ENCODE measurements at places on chromosomes 16 and 17.

DNA sequence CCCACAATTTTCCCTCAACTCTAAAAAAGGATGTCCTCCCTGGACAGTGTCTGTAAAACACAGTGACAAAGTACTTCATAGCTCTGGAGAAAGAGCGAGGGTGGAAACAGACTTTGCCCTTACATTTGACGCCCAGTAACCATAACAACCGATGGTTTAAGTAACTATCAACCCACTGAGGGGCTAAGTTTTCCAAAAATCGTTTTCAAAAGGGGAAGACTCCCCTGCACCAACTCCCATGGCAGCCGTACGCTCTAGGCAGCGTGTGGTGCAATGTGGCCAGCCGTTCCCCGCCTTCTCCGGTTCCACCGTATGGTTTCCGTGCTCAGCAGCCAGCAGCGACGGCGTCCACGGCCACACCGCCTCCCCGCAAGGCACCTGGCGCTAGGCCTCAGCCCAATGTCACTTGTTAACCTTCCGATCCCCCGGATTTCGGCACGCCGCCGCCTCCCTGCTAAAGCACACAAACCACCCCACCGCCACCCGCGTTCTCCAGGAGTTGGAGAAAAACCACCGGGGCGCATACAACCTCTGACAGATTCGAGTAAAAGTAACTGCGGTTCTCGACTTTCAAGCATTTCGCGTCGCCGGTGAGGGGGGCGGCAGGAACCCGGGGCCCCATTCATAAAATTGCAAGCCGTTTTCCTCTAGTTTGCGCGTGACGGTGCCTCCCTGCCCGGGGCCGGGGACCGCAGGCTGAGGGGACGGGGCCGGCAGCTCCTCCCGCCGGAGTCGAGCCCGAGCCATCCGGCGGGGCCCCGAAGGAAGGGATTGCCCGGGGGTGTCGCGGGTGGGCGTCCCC lies 661 bp downstream of the TEX2 start:
- DNase-seq, result peak; percentile 15

DNA sequence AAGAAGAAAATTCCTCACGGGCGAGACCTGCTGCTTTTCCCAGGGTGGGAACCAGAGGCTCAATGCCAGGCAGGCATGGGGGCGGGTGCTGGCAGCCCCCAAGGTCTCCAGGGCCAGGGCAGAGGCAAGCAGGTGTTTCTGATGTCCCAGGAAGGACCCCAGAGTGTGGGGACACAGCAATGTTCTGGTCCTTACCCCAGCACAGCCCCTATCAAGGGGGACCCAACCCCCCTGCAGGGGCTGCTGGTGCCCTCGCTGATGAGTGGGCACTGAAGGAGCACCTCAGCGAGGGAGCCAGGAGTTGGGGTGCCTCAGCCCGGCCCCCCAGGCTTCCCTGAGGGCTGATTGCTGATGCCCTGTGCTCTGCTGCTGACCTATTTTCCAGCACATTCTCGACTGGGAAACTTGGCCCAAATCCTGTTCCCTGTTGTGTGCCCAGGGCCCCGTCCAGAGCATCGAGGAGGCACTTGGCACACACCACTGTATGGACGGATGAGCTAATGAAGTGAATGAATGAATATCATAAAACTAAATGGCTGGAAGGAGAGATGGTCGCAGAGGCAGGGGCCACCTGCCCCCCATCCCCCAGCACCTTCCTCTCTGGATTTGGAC lies 2.8 kb downstream of the DBNDD1 start:
- no peak for DNase-seq

DNA sequence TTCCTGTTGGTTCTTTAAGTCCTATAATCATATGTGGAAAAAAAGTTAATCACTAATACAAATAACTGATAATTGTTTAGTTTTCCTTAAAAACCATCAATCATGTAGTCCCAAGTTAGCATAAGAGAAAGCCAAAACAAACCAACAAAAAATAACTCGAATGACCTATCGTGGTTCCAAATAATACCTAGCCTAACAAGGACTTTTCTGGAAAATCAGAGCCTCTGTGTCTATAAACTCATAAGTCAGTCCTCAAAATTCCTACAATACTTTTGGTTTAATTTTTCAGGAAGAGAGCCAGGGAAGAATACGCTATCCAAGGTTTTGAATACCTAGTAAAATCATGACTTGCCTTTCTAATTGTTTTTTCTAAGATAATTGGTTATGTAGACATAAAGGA lies 975.3 kb upstream of the SOX9 start:
- DNase-seq, result no peak

DNA sequence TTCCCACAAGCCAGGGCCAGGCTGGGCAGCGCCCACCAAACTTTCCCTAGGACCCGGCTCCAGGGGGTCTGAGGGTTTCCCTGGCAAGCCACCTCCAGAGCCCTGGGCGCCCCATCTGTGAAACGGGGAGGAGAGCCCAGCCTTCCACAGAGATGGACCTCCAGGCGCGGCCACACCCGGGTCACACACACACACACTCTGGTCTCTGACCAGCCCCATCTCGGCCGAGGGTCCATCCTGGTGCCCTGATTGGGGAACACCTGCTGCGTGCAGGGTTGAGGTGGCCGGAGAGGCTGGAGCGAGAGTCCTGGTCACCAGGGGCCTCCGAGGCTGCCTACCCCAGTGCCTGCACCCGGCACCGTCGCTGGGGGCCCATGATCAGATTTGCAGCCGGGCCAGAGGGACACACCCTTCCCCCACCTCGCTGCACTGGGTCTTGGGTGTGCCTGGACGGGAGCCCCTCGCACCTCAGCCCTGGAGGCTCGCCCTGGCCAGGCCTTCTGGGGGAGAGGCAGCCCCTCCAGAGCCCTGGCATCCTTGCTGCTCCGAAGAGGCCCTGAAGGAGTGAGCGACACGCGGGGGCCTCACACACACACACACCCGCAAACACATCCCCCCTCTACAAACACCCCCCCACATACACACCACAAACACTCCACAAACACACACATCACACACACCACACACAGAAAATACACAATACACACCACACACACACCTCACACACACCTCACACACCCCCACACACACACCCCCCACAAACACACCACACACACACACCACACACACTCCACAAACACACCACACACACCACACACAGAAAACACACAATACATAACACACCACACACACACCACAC lies 29.7 kb downstream of the SLC25A10 start:
- no peak for DNase-seq

DNA sequence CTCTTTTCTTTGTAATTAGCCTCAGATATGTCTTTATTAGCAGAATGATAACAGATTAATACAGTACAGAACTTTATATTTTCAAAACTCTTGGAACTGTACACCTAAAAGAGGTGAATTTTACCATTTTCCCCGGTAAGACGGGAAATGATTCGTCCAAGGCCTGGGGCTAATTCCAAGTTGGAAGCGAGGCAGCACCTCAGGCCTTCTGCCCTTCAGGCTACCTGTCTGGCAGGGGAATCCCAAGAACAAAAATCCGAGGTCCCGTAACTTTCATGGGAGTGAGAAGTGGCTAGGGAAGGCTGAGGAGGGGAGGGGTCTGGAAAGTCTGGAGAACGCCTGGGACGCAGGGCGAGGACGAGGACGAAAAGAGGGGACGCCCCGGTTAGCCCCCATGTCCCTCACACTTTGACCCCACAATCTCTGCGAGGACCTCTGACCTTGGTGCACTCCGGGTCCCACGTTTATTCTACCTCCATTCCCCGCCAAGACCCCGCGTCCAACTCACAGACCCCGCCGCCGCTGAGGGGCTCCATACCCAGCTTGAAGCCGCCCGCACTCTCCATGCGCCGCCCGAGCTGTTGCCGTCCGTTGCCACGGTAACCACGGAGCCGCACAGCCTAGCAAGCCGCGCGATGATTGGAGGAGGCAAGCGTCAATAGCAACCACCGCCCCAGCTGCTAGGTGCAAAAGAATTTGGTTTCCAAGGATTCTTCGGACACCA lies at the start of gene HYDIN:
HYDIN (minus strand) TSS at position 601 of the 724 bp plus-strand sequence. CDS start 43,827 bp downstream, outside the sequence.
- DNase-seq, result peak; percentile 72

GRCh38 chr16:79426663-79427062 lies 173.9 kb downstream of the MAF start:
- DNase-seq, result no peak

- no peak for DNase-seq
Observed at GRCh38 chr16:30143347-30143702, 20.3 kb upstream of the MAPK3 start.

DNA sequence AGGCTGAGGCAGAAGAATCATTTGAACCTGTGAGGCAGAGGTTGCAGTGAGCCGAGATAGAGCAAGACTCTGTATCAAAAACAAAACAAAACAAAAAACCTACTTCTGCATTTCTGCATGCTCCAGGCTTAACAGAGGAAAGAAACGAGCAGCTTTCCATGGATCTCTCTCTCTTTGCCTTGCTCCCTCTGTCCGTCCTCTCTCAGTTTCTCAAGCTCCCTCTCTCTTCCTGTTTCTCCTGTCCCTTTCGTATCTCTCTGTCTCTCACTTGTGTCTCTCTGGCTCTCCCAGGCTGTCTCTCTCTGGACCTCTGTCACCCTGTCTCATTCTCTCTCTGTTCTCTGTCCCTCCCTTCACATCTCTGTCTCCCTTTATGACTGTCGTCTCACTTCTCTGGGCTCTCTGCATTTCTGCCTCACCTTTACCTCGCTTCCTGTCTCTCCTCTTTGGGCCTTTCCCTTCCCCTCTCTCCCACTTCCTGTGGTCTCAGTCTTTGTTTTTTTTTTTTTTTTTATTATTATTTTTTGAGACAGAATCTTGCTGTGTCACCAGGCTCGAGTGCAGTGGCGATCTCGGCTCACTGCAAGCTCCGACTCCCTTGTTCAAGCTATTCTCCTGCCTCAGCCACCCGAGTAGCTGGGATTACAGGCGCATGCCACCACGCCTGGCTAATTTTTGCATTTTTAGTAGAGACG lies 4.1 kb upstream of the PITPNA start:
- DNase-seq, result no peak

DNA sequence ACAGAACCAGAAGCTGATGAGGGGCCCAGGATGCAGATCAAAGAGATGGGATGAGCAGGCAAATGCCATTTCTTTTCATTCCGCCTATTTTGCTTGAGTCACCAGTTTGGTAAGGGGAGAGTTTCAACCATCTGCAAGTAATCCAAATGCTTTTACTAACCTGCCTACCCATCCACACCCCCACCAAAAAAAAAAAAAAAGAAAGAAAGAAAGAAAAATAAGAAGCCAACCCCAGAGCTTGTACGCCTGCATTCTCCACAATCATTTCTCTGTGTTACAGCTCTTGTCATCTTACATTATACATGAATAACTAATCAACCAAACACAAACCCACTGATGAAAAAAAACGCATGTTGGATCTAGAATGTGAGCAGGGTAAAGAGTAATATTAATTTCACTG lies 15.7 kb upstream of the MSI2 start:
- no peak for DNase-seq

DNA sequence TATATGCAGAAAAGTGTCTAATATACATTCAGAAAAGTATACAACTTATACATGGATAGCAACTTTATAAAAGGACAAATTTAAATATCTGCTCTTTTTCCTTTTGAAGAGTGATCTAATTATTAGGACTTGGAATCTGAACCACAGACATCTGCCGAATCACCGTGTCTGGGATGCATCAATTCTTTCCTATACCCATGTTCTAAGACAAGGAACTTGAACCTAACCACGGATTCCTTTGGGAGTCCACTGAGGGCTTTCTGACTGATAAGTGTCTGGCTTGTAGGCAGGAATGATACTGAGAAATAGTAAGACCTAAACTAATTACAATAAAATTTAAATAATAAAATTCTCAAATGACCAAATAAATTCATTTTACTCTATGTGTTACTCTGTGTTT lies 54.2 kb downstream of the NDEL1 start:
- DNase-seq, result no peak

- no peak for DNase-seq
Observed at GRCh38 chr17:60148373-60148772, 1.4 kb upstream of the CA4 start.

DNA sequence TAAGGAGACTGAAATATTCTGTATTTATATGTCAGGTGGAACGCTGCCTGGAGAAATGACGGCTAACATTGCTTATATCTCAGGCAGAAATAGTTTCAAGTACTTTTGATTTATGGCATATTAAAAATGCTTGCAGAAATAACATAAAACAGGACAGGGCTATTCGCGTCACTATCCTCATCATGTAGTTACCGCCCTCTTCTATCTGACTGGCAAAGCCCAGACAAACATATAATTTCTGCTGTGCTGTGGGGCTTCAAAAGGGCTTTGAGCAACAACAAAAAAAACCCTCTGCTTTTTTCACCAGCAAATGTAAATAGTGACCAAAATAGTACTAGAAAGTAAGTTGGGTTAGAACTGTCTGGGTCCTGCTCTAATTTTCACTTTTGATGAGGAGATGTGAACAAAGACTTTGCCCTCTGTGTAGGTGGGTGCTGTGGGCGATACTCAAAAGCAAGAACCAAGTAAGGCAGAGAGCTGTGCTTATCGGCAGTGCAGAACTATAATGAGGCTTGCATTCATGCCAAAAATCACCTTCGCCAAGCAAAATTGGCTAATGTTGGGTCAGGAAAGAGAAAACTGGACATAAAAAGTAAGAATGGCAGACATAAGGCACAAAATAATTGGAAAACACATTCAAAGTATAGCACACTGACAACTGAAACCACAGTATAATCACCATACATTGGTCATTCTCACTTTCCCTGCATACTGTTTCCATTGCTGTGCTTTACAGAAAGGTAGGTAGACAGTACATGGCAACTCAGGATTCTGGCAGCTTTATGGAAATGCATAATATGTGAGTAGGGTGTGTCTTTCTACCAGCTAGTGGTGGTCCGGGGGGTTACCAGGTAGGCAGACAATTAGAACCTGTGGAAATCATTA lies 151.2 kb upstream of the AXIN2 start:
- no peak for DNase-seq

DNA sequence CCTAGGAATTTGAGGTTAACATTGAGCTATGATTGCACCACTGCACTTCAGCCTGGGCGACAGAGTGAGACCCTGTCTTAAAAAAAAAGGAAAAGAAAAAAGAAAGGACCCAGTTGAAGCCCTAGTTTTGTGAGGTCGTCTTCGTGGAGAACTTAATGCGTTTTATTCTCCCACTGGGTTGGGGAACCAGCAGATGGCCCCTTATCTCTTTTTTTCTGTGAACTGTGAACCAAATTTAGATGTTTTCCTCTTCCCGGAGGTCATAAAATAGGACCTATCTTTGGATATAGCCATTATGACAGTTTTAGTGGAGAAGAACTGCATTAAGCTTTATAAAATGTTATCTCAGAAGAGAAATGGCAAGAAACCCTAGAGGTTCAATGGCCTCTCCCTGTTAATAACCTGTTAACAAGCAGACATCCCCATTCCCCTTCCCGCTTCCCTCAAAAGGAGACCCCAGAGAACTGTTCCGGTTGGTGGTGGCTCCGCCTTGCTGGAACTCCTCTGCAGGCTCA lies 23.5 kb downstream of the KIAA0513 start:
- DNase-seq, result no peak

GRCh38 chr16:53103811-53104210 lies 49.0 kb downstream of the CHD9 start:
- no peak for DNase-seq
